ENCODE measurements at places on chromosomes 1 and 21.

GRCh38 chr1:85229574-85230097 is 28.8 kb upstream of the SYDE2 start:
- DNase-seq: no peak

- no peak for DNase-seq
Observed at GRCh38 chr1:229409616-229410369, 24.1 kb downstream of the ACTA1 start.

GRCh38 chr1:9363061-9363471 is 70.4 kb downstream of the SPSB1 start:
- DNase-seq: no peak

DNA sequence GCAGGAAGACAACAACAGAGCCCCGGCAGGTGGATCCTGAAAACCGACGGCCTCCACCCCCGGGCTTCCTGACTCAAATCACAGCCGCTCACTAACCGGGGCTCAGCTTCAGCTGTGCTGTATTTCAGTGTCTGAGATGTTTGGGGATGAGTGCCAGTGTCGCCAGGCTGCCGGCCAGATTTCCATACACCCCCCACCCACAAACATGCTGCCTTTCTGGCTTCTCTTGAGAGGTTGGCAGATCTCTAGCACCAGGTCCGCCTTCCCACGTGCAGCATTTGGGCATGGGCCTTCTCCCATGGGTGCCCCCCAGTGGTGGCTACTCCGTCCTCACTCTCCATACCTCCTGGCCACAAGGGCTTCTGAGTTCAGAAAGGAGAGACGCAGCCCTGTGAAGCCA is 34.8 kb downstream of the KCNAB2 start:
- no peak for DNase-seq

DNA sequence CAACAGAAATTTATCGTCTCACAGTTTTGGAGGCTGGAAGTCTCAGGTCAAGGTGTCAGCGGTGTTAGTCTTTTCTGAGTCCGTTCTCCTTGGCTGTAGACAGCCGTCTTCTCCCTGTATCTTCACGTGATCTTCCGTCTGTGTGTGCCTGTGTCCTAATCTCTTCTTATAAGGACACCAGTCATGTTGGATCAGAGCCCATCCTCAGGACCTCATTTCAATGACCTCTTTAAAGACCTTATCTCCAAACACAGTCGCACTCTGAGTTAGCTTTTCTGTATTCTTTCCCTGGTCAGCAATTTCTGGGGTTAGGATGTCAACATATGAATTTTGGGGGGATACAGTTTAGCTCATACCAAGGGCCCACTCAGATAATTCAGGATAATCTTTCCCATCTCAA is 247.7 kb downstream of the PRDM2 start:
- no peak for DNase-seq

GRCh38 chr1:9284061-9284460 is 8.6 kb upstream of the SPSB1 start:
- DNase-seq: no peak

DNA sequence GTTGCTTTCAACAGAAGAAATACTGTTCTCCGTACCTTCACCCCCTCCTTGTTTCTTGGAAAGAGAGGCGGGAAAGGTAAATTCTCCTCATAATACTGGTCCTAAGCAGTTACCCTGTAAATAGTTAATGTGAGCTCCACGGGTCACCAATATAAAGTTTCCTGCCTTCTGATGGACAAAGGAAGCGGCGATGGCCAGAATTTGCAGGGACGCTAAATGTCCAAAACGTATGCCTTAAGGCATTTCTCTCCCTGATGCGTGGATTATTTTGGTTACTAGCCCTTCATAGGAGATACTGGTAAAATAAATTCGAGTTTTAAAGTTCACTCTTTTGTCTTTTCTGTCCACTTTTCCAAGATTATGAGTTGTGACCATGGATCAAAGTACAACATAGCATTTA is 898 bp upstream of the PTGS2 start:
- no peak for DNase-seq

DNA sequence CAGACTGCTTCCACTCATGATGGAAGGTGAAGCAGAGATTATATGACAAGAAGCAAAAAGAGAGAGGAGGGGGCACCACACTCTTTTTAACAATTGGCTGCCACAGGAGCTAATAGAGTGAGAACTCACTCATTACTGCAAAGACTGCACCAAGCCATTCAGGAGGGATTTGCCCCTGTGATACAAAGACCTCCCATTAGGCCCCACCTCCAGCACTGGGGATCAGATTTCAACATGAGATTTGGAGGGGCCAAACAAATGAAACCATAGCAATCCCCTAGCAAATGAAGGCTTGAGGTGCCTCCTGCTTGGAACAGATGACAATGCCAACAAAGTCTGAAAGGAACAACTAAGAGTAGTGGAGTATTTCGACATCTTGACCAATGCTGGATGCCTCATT is 122.5 kb upstream of the COA6 start:
- DNase-seq: no peak

- DNase-seq: no peak
Observed at GRCh38 chr1:15953294-15953771, 22.6 kb downstream of the ZBTB17 start.

DNA sequence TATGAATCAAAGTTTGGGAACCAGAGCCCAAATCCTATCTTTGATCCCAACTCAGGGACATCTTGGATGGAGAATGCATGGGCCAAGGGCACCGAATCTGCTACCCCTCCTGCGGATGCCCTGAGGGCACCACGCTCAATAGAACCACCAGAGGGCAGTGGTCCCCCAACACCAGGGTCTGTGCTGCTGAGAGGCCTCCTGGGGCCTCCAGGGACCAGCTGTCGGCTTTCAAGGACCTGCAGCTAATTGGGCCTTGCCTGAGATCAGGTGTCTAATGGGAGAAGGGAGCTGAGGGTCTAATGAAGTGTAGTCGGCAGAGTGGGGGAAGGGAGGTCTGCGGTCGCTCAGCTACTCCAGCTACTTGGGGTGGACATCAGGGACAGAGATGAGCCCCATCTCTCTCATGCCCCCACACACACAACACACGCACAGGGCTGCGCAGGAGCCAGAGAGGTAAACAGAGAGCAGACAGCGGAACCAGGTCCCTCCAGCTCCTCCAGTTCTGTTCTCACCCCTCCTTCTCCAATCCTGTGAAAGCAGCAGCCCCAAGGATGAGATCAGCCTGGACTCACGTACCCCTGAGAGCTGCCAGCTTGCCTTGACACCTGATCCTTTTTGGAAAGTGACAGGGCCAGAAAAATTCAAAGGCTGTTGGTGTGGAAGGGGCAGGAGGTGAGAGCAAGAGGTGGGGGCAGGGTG is 34.9 kb upstream of the PPP1R15B start:
- DNase-seq: no peak

DNA sequence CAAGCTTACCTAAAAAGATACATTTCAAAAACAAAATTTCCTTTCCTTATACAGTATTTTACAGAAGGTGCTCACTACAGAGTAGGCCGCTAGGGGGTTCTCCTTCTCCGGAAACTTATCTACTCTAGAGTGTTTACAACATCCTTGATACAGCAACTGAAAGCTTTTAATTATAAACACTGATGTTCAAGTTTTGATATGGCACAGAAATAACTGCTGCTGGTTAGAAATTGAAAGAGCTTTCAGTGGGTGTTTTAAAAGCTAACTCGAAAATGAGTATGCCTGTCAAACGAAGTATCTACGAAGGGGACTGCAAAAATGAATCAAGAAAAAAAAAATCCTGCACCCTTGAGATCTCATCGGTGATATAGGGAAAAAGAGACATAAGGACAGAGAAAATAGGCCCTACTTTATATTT is 1.0 kb downstream of the YOD1 start:
- DNase-seq: no peak

DNA sequence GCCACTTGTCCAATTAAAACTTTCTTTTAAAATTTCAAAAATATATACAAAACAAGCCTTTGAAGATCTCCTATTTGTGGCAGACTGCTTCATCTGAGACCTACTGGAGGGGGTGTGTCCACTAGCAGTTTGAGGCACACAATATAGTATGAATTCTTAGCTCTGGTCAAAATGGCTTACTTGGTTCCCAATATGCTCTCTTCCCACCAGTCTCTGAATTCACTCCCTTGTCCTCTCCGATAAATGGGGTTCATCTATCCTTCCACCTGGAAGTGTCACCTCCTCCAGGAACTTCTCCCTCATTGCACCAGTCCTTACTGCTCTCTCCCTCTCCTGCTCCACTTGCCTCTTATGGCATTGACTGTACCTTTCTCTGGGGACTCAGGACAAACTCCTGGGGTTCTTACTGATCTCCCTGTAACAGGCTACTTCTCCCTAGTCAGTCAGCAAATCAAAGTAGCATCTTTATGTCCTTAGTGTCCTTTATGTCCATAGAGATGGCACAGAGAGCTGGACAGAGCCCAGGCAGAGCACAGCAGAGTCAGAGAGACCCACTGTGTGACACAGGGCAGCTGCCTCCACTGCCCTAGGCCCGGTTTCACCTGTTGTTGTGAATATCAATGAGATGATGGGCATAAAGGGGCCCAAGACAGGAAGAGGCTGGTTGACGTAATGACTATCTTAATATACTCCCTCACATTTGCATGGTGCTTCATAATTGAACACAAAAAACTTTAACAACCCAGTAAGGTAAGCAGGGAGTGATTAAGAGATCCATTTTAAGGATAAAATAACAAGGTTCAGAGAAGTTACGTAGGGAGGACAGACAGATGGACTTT is 3.6 kb downstream of the ASAP3 start:
- no peak for DNase-seq

- peak; percentile 70 for DNase-seq
Observed at GRCh38 chr21:38322311-38322950, 65.6 kb downstream of the KCNJ15 start.
